LNCaP clone FGC (cell line): ENCODE measurements at places on chromosomes 2 and 18.

DNA sequence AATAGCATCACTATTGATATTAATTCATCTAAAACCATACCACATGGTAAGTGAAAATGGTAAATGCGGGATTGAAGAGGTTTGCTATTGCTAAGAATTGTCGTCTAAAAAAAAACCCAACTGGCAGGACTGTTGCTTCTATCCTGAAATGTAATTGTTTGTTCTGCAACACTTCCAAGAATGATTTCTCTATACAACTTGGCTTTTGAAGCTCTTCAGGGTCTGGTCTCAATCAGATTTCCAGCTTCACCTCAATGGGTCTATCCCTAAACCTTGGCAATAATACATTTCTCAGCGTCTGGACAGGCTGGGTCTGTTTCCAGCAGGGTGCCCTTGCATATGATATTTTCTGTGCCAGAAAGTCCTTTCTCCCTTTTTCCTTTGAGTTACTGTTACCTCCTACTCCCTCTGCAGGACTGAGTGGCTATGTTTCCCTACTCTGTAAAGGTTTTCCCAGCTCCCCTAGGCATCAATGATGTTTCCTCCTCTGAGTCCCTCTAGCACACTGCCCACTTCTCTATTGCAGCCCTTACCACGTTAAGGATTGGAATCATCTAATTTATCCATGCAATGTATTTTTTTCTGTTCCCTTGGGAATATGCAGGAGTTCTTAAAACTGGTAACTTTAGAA is 118.2 kb upstream of the REV1 start:
- no peak for DNase-seq

- DNase-seq, result no peak
Measured at GRCh38 chr2:39107156-39107555, 13.7 kb downstream of the SOS1 start.

- DNase-seq, result no peak
Measured at GRCh38 chr2:98472961-98473746, 28.5 kb downstream of the INPP4A start.

DNA sequence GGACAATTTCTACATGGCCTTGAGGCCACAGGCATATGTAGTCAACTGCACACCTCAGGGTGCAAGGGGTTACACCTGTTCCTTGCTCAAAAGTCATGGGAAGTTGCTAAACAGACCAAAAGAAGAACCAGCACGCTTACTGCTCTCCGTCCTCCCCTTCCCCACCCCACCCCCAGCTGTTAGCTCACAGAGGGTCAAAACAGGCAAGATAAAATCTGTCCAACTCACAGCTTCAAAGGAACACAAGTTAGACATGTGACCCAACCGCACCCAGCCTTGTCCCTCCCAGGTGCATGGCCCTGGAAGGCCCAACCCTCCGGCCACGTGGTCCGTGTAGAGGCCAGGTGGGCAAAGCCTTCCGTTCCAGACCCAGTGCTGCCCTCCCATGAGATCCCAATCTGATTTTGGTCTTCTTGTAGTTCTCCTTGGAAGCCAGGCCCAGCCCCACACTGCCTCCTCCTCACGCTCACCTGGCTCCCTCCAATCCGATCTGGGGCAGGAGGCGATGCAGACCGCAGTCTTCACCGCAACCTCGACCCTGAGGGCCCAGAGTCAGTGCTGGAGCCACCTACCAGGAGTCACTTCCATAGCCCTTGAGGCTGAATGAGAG is 14.5 kb upstream of the ASPRV1 start:
- no peak for DNase-seq
